ENCODE measurements at places on chromosomes 16 and 17.
A peak's percentile ranks its signal among the peaks of the same experiment; 100 is the strongest.

GRCh38 chr17:7590743-7591142 is 849 bp upstream of the SOX15 start:
- DNase-seq = no peak

GRCh38 chr17:28841901-28842281 is 699 bp downstream of the FAM222B start:
- no peak for DNase-seq

DNA sequence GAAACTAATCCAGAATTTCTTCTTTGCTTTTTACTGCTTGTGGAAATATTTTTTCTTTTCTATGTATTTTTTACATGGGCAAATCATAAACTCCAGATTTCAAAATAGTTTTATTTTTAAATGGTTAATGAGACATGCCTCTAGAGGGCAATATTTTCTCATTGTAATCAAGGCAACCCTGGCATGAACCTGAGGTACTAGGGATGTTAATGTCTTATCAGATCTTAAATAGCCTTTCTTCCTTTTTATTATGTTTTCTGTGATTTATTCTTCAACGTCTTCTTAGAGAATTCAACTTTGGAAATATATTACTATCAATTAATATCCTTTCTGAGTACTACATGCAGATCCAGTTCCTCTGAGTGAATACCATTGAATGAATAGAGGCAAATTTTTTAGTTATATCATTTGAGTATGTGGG is 324.7 kb downstream of the BCAS3 start:
- no peak for DNase-seq

DNA sequence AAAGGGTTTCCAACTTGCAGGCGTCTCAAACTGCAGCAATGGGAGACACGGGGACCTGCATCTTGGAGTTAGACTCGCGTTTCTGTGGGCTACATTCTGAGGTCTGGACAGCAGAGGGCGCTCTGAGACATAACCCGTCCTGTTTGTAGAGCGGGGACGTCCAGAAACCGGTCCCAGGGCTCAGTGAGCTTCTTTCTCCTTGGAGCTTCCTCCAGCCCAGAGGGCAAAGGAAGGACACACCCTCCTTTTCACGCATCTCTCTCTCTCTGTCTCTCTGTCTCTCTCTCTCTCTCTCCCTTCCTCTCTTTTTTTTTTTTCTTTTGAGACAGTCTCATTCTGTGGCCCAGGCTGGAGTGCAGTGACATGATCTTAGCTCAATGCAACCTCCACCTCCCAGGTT is 19.8 kb downstream of the COX4I1 start:
- peak; percentile 64 for DNase-seq

All from GM12892 (cell line).